Fibroblast of skin of left quadriceps (primary cell): ENCODE measurements at places on chromosomes 3 and 15.

DNA sequence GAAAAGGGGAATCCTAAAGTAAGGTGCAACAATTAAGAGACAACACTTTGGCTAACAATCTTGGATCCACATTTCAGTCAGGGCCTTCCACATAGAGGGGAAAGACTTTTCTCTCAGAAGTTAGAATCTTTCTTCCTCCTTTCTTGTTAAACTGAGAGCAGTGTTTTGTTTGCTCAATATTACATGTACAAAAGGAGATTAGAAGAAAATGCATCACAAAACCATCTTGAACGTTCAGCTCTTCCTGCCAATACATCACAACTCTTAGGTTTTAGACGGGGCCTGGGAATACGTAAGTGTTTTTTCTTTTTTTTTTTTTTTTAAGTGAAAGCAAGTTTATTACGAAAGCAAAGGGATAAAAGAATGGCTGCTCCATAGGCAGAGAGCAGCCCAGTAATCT is 39.1 kb downstream of the MAP2K1 start:
- no peak for DNase-seq

GRCh38 chr3:66106788-66107187 is 68.1 kb upstream of the MAGI1 start:
- no peak for DNase-seq

- no peak for DNase-seq
Measured at GRCh38 chr3:160471892-160472291, 22.3 kb upstream of the TRIM59 start.

- no peak for DNase-seq
Measured at GRCh38 chr3:119781330-119782198, at the start of gene NR1I2. TSS of gene NR1I2 (plus strand) at chr3:119782101.

- DNase-seq: no peak
Measured at GRCh38 chr15:40110866-40111550, 2.3 kb upstream of the BMF start.

GRCh38 chr3:29382409-29382808 is 101.5 kb downstream of the RBMS3 start:
- peak; percentile 49 for DNase-seq

GRCh38 chr3:15606434-15606891 is 4.9 kb downstream of the BTD start:
- DNase-seq: no peak

GRCh38 chr3:4351164-4351855 is 48.1 kb downstream of the SETMAR start:
- no peak for DNase-seq

DNA sequence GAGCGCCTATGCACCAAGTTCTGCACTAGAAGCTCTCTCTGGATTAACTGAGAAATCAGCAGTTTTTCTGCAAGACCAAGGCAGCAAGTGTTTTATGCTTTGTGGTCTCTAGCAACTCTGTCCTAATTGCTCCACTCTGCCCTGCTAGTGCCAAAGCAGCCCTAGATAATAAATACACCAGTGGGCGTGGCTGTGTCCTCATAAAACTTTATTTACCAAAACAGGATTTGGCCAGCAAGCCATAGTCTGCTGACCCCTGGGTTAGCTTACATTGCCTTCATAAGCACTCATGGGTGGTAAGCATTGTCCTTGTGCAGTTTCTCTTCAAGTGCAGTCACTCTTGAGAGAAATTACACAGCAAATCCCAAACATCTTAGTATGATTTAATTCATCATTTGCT is 30.7 kb upstream of the SLC24A5 start:
- DNase-seq: no peak

DNA sequence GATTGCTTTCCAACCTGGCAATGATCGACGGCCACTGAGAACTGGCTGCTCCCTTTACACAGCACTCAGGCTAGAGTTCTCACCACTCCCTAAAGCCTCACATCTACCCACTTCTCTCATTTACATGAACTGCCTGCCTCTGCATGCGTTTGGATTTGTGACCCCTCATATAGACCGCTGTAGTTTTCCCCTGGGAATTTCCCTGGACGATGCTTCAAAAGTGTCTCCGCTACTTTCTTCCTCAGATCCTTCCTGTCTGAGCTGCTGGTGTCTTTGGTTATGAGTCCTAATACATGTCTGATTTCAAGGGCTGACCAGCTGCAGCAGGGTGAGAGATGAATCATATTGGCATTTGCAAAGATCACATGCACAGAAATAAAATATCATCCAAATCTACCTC is 116.7 kb upstream of the ETV5 start:
- no peak for DNase-seq

DNA sequence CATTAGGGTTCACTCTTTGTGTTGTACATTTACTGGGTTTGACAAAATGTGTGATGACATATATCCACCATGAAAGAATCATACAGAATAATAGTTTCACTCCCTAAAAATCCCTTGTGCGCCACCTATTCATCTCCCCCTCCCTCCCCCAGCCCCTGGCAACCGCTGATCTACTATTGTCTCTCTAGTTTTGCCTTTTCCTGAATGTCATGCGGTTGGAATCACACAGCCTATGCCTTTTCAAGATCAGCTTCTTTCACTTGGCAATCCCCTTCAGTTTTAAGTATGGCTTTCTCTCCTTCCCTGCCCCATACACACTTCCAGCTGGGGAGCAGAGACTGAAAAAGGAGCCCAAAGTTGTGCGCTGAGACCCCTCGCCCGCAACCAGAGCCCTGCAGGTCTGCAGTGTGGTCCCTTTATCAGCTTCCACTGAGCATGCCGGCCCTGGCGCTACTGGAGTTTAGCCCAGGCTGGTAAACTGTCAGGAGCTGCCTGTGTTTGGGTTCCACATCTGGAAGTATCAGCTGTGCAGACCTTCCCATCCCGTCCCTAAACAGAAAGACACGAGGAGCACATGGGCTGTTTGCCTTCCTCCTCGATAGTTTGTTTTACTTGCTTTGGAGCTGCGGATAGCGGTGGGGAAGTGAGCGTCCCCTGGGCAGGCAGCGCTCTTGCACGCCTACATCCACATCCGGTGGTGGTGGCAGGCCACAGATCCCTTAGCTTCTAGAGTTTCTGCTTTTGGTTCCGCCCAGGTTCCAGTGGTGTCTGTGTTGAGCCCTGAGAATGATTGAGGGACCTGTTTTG is 12.3 kb downstream of the BOC start:
- no peak for DNase-seq

GRCh38 chr15:62647202-62647842 is 395.2 kb upstream of the TPM1 start:
- DNase-seq: no peak

DNA sequence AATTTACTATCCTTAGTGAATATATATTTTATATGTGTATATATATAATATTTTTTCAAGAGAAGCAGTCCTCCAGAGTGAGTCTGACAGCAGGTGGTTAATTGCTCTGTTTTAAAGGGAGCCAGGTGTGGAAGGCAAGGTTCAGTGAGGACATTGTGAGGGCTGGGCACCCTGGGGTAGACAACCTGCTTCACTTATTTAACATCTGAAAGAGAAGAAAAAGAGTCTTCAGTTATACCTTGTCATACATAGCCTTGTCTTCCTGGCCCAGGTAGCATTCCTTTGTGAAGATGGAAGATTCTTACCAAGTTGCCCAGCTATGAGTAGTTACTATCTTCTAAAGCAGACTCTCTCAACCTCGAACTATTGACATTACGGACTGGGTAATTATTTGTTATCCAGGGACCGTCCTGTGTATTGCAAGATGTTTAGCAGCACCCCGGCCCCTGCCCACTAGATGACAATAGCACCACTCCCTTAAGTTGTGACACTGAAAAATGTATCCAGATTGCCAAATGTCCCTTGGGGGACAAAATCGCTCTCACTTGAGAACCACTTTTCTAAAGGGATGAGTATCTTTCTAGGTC is 336.0 kb upstream of the TRIM42 start:
- DNase-seq: no peak

GRCh38 chr3:40024526-40024925 is 215.1 kb downstream of the MYRIP start:
- DNase-seq: no peak

DNA sequence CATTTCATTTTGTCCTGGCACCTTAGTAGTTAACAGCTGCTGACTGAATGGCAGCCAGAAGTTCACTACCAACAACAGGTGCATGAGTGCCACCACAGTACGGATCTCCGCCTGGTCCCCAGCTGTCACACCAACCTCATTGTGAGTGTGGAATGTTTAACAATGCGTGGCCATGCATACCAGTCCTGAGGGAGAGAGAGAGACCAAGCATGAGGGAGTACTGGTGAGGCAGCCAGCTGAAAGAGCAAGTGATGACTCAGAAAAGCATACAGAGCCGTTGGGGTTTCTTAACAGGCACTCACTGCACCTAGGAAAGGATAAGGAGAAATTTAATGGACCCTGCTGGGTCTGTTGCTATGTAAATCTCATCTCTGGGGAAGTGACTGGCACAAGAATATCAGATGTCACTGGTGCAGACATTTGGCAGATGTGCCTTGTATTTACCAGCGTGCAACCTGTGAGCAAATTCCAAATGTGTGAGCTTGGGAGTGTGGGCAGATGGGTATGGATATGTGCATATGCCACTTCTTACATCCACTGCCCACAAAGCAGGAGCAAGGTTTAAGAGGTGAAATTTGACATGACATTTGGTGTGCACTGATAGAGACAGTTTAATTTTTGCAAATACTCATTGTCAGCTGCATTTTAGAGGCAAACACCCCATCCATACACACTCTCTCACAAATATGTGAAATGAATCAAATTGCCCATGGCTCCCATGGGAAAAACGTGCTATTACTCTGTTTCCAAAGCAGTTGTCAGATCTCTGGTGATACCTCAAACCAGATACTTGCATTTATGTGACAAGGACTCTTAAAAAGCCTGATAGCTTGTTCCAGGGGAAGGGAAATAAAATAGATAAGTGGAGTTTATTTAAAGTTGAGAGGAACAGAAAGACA is 245.2 kb upstream of the ARPP21 start:
- DNase-seq: no peak

DNA sequence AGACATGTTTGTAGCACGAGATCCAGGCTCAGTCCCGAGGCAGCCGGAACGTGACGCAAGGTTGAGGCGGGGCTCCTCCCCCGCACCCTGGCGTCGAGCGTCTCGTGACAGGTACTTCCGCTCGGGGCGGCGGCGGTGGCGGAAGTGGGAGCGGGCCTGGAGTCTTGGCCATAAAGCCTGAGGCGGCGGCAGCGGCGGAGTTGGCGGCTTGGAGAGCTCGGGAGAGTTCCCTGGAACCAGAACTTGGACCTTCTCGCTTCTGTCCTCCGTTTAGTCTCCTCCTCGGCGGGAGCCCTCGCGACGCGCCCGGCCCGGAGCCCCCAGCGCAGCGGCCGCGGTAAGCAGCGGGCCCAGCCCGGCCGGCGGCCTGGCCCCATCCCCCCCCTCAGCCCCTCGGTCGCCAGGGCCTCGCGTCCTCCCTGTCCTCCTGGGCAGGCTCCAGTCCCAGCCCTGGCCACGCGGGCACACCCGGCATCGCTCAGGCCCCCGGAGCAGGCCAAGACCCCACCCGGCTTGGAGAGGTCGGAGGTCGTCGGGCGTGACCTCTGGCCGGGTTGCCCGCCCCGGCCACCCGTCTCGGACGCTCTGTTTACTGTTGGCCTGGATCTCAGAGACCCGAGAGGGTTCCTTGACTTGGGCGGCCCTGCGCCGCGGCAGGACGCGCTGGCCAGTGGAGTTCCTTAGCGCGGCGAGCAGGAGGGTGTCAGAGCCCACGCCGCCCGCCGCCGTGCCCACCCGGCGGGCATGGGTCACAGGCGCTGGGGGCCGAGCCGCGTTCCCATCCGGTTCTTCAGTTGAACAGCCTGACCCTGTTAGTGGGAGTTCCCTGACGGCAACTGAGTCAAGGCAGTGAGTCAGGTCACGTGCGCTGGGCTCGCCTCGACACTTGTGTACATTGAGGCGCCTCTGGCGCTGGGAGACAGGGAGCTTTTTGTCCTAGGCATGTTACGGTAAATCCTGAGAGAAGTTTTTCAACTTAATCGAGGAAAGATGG is at the start of gene RAB7A:
Gene RAB7A (plus strand): TSS at position 161 of the 994 bp plus-strand sequence. CDS start 69,185 bp downstream, outside the sequence.
- peak; percentile 96 for DNase-seq

- no peak for DNase-seq
Measured at GRCh38 chr15:40702077-40702476, 7.1 kb downstream of the RAD51 start.

DNA sequence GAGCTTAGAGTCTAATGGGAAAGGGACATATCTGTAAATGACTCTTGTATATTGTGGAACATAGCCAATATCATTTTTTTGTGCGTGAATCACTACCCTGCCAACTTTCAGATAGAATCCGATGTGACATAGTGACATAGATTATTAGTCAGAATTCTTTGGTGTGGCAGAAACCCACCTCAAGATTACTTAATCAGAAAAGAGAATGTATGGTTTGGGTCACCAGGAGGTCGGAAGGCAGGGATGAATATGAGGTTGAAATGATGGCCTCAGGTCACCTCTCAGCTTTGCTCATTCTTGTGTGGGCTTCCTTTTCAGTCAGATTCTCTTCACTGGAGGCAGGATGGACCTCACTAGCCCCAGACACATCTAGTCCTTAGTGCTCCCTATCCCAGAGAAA is 41.4 kb downstream of the SNAPC5 start:
- DNase-seq: no peak

DNA sequence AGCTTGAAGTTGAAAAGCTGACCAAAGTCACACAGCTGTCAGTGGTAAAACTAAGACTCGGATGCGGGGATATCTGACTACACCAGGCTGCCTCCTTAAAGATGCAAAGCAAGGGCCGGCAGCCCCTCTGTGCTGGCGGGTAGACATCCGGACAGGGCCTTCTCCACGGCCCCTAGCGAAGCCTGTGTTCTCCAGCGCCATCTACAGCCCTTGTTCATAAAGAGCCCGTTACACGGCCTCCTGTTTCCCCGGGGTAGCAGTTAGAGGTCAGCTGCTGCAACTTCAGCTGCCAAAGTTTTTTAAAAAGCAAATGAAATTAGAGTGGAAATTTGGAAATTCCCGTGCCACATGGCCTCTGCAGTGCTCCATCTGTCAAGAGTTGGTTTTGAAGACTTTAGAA is 383.0 kb downstream of the TBL1XR1 start:
- peak; percentile 20 for DNase-seq

DNA sequence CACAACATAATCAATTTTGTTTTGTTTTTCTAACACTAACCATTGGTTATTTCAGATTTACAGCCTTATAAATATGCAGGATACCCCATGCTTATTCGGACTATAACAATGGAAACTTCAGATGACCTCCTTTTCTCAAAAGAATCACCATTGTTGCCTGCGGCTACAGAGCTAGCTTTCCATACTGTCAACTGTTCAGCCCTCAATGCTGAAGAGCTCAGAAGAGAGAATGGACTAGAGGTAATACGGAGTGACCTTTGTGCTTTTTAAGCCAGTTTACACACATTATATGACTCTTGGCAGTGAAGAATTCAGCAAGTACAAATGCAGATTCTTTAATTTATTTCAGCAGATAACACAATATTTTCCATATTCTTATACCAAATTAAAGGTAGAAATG is 81.8 kb downstream of the DNAJC13 start:
- DNase-seq: no peak

- no peak for DNase-seq
Measured at GRCh38 chr15:29566914-29567313, 255.4 kb downstream of the TJP1 start.

DNA sequence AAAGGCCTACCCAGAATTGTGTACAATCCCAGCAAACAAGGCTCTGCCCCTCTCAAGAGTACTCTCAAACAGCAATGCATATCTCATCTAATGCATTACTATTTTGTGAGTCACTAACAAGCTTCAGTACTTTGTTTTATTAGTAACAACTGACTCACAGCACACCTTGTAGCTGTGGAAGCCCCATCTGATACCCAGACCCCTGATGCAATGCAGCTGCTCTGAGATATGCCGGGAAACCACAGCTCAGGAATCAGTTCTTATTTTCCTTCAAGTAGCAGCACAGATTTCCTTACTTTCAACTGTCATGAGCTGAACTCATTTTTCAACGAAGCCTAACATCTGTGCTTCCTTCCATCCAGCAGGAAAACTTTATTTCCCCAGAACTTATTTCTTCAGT is 37.8 kb downstream of the CCNL1 start:
- DNase-seq: peak; percentile 89

GRCh38 chr3:196662711-196663571 is 23.4 kb downstream of the NRROS start:
- DNase-seq: peak; percentile 10
